ENCODE measurements at places on chromosomes 2 and 18.

DNA sequence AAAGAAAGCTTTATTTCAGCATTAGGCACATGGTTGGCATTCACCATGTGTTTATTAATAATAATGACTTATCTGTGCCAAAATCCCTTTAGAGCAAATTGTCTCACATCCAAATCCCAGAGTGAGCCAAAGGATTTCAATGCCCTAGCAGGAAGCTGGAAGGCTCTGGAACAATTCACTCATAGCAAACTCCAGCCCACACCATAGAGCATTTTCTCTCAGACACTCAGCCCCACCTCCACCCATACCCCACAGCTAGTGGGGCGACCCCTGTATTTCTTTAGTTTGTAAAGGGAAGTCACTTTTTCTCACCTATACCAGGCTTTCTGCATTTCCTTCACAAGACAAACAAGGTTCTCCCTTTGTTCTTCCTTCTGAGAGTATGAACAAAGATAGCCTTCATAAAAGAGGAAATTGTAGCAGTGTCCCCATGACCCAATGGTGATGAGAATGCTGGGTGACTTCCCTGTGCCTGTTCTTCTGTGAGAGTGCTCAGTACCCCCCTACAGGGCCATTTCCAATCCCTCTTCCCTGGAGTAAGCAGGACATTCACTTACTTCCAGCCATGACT is 100.1 kb upstream of the APCDD1 start:
- peak; percentile 37 for DNase-seq

DNA sequence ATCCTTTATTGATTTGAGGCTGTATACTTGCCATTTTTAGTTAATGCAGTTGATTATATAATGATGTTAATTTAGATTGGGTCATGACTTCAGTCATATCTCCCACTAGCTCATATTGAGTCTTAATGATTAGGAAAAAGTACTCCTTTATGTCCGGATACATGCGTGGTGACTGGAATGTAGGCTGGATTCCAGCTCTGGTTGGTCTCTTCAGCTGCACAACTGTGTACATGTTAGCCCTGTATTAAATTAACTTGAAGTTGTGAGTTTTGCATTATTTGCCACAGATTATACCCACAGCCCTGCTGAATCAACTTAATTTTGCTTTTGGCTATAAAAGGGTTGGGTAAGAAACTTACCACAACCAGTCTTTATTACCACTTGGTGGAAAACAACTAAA is 22.5 kb downstream of the MOB4 start:
- no peak for DNase-seq

DNA sequence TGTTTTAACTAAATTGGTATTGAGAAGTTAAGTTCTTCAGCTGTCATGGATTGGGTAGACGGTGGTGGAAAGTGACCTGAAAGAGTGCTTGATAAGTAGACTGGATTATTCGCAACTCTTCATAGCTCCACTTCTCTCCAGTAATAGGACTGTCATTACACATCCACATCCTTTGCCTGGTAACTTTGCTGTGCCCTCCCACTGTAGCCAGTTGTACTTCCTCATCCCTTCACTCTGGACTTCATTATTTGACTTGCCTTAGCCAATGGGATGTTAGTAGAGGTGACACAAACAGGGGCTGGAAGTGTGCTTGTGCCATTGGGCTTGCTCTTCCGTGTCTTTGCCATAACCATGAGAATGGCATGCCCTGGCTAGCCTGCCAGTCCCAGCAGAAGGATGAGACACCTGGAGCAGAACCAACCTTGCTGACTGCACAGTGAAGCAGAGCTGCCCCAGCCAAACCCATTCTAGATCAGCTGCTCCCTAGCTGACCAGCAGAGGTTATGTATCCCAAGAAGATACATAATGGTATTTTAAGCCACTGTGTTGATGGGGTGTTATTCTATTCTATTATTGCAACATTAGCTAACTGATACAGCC is 16.9 kb downstream of the QPCT start:
- peak; percentile 51 for DNase-seq

DNA sequence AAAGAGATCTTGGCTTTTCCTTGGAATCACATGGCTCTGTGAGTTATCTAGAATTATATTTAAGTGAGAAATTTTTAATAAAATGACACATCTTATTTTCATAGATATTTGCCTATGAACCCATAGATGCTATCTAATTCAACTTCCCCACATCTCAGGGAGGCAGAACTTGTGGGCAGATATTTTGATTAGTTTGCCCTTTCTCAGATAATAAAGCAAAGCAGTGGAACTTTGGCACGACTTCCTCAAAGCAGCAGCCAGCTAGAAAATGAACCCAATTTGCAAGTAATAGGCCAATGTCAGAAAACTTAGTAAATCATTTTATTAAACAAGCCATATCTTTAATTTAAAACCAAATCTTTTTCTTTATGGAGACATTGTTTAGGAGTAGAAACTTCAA is 32.7 kb downstream of the RAB27B start:
- no peak for DNase-seq

- DNase-seq: no peak
These were observed 96.9 kb upstream of the MGAT4A start for GRCh38 chr2:98827625-98828368.

DNA sequence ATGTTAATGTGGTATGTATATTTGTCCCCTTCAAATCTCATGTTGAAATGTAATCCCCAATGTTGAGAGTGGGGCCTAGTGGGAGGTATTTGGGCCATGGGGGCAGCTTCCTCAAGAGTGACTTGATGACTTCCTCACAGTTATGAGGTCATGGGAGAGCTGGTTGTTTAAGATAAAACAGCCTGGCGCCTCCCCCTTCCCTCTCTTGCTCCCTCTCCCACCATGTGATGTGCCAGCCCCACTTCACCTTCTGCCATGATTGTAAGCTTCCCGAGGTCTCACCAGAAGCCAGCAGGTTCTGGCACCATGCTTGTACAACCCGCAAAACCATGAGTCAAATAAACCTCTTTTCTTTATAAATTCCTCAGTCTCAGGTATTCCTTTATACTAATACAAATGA is 258.3 kb upstream of the POU3F3 start:
- no peak for DNase-seq

- no peak for DNase-seq
These were observed 2.6 kb upstream of the TBC1D8 start for GRCh38 chr2:101153787-101154186.

DNA sequence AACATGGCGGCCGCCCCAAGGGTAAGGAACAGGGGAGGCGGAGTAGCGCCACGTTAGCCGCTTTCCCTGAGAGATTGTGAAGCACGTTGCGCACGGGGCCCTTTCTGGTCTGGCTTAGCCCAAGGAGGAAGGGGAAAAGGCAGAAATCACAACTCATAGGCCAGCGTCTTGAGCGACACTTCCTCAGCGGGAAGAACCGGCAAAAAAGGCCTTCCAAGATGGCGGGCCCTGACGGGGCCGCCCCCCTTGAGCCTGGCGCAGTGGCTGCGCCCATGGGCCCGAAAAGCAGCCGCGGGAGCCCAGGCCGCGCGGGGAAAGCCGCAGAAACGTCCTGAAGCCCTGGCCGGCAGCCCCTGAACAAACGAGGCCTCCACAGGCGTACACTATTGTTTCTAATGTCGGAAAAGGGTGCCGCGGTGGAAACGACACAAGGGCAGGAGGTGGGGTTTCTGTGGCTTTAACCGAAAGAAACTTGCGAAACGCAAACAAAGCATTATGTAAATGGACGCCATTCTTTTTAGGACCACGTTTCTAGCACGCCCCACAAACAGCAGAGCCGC is 919 bp upstream of the PCBP1 start:
- peak; percentile 86 for DNase-seq

GRCh38 chr2:111176867-111177266 is 56.2 kb downstream of the BCL2L11 start:
- DNase-seq: peak; percentile 59

GRCh38 chr2:148675708-148676107 is 31.2 kb downstream of the EPC2 start:
- no peak for DNase-seq

DNA sequence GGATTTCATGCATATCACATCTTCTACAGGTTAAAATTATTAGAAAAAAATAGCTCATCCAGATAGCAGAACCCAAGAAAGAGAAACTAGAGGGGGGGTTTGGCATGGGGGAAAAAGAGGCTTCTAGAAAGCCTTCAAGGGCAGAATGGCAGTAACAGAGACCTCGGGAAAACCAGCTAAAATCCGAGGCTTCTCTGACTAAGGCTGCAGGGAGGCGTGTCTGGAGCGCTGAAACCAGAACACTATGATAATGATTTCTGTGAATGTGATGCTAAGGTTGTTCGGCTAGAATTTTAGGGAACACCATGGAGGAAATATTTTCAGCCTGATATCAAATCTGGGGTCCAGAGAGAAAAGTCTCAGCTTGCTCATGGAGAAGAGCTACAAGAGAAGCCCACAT is 73.0 kb downstream of the ATP8B1 start:
- no peak for DNase-seq

- peak; percentile 65 for DNase-seq
These were observed 35.2 kb downstream of the TMEM163 start for GRCh38 chr2:134683561-134684112.

- DNase-seq: no peak
These were observed 5.1 kb downstream of the NCK2 start for GRCh38 chr2:105749583-105750400.

GRCh38 chr2:11967946-11968465 is 221.6 kb downstream of the LPIN1 start:
- DNase-seq: no peak

DNA sequence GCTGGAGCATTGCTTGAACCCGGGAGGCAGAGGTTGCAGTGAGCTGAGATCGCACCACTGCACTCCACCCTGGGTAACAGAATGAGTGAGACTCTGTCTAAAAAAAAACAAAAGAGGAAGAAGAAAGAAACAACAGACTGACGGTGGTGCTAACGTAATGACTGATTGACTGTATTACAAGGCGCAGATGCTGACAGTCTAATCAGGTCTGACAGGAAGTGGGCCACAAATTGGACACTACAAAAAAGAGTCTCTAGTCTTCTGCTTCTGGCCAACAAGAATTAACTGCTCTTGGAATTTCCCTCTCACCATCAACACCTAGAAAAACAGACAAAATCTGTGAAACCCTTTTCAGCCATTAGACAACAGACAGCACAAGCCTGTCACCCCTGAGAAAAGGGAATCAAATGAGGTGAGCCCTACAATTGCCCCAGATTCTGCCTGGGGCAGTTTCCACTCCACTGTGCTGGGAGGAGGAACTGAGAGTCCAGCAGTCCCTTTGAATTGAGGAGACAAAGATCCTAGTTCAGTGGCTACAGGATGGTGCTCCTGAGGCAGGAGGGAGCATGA is 43.3 kb downstream of the SNED1 start:
- DNase-seq: no peak

GRCh38 chr2:37670378-37671008 is 949 bp downstream of the CDC42EP3 start:
- no peak for DNase-seq

GRCh38 chr18:62186499-62186773 is 420 bp downstream of the PIGN start:
- DNase-seq: no peak

- DNase-seq: no peak
These were observed at the start of gene DOK6 for GRCh38 chr18:69400253-69400975. Gene DOK6 (plus strand): TSS chr18:69400888.

GRCh38 chr2:212037062-212037461 is 501.5 kb downstream of the ERBB4 start:
- DNase-seq: no peak

DNA sequence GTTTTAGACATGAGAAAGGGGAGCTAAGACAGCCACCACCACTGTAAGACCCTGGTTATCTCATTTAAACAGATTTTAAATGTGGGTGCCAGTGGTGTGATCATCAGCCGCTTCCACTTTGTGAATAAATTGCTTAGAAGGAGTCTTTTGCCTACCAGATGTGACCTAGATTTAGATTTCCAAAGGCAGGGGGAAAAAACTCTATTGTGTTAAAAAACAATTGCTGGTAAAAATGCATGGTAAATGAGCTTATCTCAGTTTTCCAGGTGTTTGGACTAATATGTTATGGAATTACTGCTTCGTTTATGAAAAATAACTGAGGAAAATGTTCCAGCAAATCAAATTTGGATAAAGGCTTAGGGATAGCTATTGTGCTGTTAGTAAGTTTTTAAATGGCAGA is 466.3 kb upstream of the RAB12 start:
- DNase-seq: no peak

Data from inflammatory macrophage treated with lipopolysaccharide for 1 hour (primary cell).